ENCODE measurements at places on chromosomes 3 and 15.

DNA sequence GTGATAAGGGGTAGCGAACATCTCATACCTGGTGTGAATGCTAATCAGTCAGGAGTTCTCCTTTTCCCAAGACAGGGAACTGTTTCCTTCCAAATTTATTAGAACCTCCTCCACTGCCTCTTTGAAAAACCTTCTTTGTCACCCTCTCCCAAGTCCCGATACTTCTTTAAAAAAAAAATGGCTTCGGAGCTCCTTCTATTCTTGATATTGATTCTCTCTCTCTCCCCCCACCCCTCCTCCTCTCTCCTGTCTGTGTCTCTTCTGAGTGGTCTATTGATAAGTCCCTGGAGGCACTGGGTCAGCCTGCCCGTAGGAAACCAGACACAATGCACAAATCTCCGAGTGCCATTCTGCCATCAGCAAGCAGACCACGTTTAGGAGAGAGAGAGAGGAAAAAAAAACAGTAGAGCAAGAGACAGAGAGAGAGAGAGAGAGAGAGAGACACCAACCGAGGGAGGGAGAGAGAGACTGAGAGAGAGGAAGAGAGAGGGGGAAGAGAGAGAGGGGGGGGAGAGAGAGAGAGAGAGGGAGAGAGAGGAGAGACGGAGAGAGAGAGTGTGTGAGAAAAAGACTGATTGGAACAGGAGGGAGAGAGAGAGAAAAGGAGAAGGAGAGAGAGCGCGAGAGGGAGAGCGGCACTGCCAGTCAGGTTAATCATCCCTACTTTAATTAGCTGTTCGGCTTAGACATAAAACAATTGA is 160.9 kb downstream of the TIGIT start:
- DNase-seq: no peak

DNA sequence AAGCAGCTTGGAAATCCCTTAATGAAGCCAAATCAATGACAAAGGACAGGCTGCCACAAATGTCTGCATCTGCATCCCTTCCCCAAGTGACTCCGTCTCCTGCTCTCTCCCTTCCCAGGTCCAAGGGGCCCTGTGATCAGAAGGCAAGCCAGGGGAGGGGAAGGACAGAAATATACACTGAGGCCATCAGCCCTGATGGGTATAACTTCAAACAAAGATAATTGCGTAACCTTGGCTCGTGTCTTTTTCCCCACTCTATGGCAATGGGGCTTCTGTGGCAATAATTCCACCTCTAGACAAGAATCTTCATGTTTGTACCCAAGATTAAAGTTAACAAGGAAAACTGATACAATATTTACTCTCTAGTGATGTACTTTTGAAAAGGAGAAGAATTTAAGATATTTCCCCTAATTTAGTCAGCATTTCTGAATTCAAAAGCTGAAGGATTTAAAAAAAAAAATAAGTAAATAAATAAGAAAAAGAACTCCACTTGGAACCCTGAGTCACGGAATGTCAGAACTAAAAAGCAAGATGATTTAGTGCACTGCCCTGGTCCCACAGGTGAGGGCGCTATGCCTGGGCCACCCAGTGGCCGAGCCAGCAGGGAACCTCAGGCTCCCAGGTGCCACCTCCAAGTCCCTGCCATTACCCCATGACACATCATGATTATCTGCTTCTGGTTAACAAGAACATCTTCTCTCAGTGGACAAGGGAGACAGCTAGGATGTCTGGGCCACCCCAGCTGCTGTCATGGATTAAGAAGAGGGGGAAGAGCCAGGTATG is 154.5 kb downstream of the STT3B start:
- DNase-seq: no peak

DNA sequence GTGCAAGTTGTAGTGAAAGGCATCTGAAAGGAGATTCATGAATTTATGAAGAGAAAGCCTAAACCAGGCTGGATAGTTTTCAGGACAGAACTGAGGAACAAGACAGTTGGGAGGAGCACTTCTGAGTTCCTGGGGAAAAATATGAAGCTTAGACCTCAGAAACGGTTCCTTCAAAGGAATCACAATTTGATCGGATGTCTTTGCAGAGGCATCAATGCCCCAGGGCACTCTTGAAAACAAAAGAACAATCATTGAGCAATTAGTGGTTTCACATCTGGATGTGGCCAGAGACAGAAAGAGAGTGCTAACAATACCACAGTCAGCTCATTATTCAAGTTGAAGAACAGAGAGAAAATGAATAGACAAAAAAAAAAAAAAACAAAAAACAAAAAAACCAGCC is 86.2 kb downstream of the KLF13 start:
- no peak for DNase-seq

- DNase-seq: no peak
These were observed 57.5 kb upstream of the MEF2A start for GRCh38 chr15:99508311-99508645.

DNA sequence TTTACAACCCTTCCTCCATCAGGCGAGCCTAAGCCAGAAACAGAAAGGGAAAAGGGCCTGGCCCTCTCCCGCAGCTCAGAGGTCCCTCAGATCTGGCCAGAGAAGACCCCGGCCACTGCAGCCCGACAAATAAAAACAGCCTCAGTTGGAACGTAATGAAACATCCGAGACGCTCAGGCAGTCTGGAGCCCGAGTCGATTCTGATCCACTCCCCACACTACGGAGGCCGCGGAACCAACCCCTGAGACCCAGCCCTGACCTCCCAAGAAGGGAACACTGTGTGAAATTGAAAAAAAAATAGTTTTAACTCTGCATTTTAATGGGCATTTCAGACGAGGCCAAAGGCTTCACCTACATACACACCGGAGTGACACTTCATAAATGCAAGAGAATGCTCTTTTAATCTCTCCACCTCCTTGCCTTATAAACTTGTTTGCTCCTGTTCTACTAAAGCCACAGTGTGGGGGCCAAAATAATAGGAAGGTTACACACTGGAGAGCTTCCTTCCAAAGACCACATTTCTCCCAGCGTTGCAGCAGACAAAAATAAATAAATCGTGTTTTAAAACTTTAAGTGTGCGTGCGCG is 3.7 kb downstream of the MEIS2 start:
- DNase-seq: no peak

- DNase-seq: no peak
These were observed 14.9 kb downstream of the SMAD3 start for GRCh38 chr15:67080118-67080899.

- DNase-seq: no peak
These were observed 183.3 kb upstream of the BHLHE40 start for GRCh38 chr3:4795905-4796304.

DNA sequence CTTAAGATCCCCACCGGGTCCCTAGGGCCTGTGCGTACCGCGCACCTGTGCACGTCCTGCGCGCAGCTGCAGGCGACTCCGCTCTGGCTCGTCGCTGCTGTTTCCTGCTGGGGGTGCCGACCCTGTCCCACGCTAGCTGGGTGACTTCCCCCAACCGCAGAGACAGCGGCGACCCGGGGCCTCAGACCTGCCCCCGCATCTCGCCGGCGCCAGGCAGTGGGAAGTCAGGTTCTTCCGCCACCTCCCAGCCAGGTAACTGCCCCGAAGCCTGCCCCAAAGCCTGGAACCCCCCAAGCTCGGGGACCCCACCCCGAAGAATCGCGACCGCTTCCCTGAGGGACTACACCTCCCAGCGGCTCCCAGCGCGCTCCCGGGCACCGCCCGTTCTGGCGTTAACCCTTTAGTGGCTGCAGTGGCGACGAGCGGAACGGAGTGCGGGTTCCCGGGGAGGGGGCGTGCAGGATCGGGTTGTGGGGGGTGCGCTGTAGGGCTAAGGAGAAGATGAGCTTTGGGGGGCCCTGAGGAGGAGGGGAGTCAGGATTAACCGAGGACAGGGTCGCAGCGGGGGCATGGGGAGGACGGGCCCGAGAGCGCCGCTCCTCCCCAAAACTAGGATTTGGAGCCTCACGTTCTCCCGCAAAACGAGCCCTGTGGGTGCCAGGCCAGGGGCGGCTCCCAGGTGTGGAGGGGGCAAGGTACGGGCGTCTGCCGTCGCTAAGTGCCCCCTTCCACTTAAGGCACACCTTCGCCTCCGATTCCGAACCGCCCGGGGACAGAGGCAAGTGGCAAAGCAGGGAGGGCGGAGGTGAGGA is 589 bp downstream of the NEIL1 start:
- DNase-seq: no peak

All from AG04449 (cell line).